ENCODE measurements at places on chromosomes 5 and 9. TPM values are rescaled to one million over a fixed set of nuclear protein-coding genes. Genes with fewer than 3 reads are reported as not detected.

- H3K27me3 ChIP-seq = no peaks in the 10 kb centered on the region
- DNase-seq = no peak
- H3K4me3 ChIP-seq = no peak overlapping the region
These were observed 116.0 kb downstream of the TRPM6 start for GRCh38 chr9:74771672-74772071.

DNA sequence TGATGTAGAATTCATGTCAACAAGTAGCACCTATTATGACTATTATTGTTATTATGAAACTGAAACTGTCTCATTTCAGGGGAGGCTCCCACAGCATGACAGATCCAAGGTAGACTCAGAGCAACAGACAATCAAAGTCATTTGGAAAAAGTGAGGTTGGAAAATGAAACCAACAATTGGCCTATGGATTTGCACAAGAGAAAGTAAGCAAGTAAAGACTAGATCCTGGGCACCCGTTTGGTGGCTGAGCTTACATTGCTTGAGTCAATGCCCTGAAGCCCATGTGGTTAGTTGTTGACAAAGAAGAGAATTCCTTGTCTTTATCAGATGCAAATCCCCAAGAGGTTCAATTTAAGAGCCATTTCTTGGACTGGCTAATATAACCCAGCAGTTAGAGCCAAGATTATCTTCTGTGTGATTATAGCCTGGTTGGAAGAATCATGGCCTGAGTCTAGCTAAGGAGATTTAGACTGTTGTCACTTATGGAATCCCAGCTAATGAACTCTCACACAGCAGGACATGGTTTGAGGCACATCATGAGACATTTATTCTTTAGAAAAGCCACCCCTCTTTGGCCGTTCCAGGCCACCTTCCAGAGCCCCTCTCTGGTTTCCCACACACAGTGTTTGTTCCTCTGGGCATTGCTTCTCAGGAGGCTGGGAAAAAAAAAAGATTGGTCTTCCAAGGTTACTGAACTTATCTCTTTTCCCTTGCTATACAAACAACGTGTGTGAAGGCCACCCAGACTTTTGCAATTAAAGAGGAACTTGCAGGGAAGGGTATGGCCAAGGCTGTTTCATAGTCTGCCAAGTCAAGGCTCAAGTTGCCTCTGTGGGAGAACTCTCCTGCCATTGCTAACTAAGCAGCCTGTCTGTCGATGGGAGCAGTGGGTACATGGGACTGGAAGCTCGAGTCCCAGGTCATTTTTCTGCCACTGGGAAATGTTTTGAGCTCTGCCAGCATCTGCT, 399.5 kb downstream of the ENC1 start:
- no peaks in the 10 kb centered on the region for H3K27me3 ChIP-seq
- H3K27ac ChIP-seq = peak overlapping the region; percentile 100
- H3K4me3 ChIP-seq = peak overlapping the region; percentile 38
- no peaks in the 10 kb centered on the region for H3K36me3 ChIP-seq
- H3K4me1 ChIP-seq = peaks cover 60% of the 10 kb centered on the region

DNA sequence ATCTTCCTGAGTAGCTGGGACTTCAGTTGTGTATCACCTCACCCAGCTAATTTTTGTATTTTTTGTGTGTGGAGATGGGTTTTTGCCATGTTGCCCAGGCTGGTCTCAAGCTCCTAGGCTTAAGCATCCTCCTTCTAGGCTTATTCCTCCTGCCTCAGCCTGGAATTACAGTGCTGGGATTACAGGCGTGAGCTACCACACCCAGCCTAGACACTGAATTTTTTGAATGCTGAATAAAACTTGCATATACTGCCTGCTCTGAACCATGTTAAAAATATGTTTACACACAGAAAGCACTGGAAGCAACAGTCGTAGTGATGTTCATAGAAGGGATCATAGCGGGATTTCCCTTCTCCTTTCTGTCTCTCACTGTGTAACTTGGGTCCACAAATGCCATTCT, 121.3 kb upstream of the ICE1 start:
- H3K4me1 ChIP-seq = no peaks in the 10 kb centered on the region
- H3K36me3 ChIP-seq = no peaks in the 10 kb centered on the region
- DNase-seq = no peak
- H3K27me3 ChIP-seq = no peaks in the 10 kb centered on the region
- no peak overlapping the region for H3K27ac ChIP-seq
- H3K4me3 ChIP-seq = no peak overlapping the region

CLPTM1L gene
- total RNA-seq = 266 TPM

- no peaks in the 10 kb centered on the region for H3K4me1 ChIP-seq
- no peak overlapping the region for H3K27ac ChIP-seq
- no peak for DNase-seq
- H3K27me3 ChIP-seq = no peaks in the 10 kb centered on the region
- H3K4me3 ChIP-seq = no peak overlapping the region
These were observed 459.0 kb upstream of the KLF4 start for GRCh38 chr9:107948601-107949000.

- H3K27ac ChIP-seq = peak overlapping the region; percentile 93
- peaks cover 71% of the 10 kb centered on the region for H3K4me1 ChIP-seq
- no peaks in the 10 kb centered on the region for H3K36me3 ChIP-seq
These were observed 76.5 kb downstream of the C9orf152 start for GRCh38 chr9:110131499-110131898.

- H3K27ac ChIP-seq = no peak overlapping the region
- peak; percentile 69 for DNase-seq
- H3K4me1 ChIP-seq = no peaks in the 10 kb centered on the region
- H3K4me3 ChIP-seq = no peak overlapping the region
- no peaks in the 10 kb centered on the region for H3K27me3 ChIP-seq
- no peaks in the 10 kb centered on the region for H3K36me3 ChIP-seq
These were observed 63.5 kb downstream of the DUSP1 start for GRCh38 chr5:172707285-172708182.

DNA sequence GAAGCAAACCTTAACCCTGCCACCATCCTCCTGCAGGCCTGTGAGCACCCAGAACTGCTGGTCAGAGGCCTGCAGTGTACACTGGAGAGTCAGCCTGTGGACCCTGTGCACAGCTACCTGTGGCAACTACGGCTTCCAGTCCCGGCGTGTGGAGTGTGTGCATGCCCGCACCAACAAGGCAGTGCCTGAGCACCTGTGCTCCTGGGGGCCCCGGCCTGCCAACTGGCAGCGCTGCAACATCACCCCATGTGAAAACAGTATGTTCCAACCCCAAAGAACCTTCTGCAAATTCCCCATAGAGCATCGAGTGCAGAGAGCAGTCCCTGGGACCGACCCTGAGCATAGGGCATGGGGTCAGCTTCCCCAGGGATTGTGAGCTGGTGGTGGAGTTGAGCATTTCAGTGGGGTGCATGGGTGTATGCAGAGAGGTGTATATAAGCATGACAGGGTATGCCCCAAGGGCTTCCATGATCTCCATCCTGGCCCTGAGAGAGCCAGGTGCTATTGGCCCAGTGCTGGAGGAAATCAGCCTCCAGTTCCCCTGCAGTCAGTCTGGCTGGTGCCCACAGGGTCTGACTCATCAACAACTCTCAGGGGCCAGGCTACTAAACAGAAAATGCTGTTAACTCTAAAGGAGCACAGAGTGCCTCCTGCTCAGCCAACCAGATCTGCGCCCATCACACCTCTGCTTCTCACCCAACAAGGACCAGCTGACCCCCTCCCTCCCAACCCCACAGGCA, 126.2 kb downstream of the SAXO1 start:
- H3K27me3 ChIP-seq = peaks cover 36% of the 10 kb centered on the region
- no peak overlapping the region for H3K27ac ChIP-seq
- DNase-seq = no peak

- DNase-seq = no peak
- H3K4me3 ChIP-seq = no peak overlapping the region
- no peak overlapping the region for H3K27ac ChIP-seq
- H3K4me1 ChIP-seq = no peaks in the 10 kb centered on the region
- H3K36me3 ChIP-seq = no peaks in the 10 kb centered on the region
These were observed 114.4 kb downstream of the TENT4A start for GRCh38 chr5:6827526-6828219.

DNA sequence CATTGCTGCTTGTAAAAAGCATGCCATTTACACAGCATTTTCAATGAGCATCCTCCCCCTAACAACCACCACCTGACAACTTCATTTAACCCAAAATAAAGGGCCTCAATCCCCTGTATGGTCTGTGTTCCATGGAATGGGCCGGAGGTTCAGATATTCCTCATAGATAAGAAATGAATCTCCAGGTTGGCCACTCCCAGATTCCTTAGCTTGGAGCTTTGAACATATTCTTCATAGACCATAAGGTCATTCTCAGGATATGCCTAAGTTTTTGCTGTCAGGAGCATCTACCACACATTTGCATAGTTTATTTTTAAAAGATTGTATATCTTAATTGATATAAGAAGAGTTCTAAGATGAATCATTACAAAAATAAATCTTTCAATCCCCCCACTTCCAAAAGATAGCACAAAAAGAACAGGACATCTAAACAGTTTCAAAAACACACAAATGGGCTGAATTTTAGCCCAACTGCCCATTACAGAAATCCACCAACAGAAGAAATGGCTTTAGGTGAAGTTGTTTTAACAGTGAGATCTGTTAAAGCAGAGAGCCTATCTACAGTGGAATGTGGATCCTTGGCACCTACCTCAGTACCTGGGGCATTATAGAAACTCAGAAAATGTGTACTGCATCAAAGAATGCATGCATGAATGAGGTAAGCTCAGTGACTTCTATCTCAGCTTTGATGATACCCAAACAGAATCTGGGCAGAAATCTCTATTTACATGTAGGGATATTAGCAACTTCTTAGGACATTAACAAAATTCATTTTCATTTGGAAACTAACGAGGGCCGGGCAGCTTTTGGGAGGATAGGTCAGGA, 179.8 kb downstream of the SEC61B start:
- no peak for DNase-seq
- H3K4me1 ChIP-seq = peaks cover 18% of the 10 kb centered on the region
- H3K36me3 ChIP-seq = no peaks in the 10 kb centered on the region
- no peak overlapping the region for H3K4me3 ChIP-seq

Data from PC-9 (cell line).